ENCODE measurements at places on chromosomes 7 and 10.

- DNase-seq: no peak
Measured at GRCh38 chr10:85864868-85865526, 501.6 kb downstream of the GRID1 start.

GRCh38 chr10:79229071-79229541 is 118.2 kb upstream of the PPIF start:
- DNase-seq: no peak

DNA sequence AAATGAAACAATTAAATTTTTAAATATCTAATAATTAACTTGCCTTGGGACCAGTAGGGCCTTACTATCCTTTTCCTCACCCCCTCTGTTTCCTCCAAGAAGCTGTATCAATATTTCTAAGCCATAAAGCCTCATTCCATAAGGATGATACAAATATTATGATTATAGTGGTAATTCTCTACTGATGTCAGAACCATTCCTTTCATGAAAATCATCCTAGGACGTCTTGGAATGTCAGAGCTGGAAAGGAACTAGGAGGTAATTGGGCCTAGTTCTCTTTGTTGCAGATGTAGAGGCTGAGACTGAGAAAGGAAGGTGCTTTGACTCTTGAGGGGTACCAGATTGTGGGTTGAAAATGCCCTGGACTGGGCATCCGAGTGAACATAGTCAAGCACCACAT is 766.7 kb upstream of the GHITM start:
- no peak for DNase-seq

GRCh38 chr7:77995717-77996116 is 197.1 kb downstream of the PHTF2 start:
- no peak for DNase-seq

- DNase-seq: no peak
Measured at GRCh38 chr7:74226633-74227032, 16.8 kb downstream of the LAT2 start.
